ENCODE measurements at places on chromosomes 7 and 10.
A peak's percentile ranks its signal among the peaks of the same experiment; 100 is the strongest.

- DNase-seq, result no peak
Measured at GRCh38 chr7:5532536-5533335, 109.1 kb upstream of the TNRC18 start.

- DNase-seq, result no peak
Measured at GRCh38 chr7:22082553-22082885, 136.8 kb upstream of the CDCA7L start.

DNA sequence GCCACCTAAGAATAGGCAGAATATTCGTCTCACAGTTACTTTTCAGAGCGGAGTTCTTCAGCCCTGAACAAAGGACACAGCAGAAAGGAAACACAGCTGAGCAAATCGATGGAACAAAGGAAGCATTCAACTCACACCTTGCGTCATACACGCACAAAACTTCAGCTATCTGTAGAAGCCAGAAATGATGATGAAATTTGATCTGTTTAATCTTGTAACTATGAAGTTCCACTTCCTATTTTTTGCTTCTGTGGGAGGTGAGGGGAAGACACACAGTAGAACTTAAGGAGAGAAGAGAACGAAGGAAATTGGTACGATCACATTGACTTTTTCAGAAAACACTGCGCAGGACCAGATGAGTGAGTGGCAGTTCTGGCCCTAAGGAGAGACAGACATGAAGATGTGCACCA is 26.2 kb downstream of the FAM171A1 start:
- peak; percentile 72 for DNase-seq

DNA sequence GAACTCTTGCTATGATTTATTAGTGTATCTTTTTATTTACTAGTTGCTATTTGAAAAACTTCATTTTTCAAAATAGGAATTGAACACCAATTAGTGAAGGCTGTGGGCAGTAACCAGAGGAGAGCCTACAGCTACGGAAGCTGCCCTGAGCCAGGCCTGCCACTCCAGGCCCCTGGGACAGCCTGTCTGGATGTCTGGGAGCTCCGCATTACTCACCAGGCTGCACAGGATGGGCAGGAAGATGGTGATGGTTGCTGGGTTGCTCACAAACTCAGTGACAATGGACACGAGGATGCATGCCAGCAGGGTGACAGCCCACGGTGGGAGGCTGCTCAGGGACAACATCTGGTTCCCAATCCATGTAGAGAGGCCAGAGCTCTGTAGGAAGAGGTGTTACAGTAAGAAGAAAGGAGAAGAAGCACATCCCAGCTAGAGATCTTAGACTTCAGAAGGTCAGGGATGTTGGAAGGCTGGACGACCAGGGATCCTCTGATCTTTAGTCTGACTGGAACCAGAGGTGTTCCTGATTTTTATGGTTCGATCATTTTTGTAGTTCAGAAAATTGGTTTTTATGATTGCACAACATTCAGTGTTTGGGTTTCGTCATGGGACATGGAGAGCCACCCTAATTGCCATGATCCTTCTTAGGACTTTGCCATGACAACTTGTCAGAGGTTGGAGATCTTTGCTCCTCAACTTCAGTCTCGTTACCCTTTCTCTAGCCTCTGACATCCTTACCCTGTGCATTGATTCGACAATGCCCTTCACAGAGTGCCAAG is 23.2 kb downstream of the STMP1 start:
- DNase-seq, result no peak

GRCh38 chr7:21338728-21339164 is 89.1 kb upstream of the SP4 start:
- no peak for DNase-seq

GRCh38 chr7:116271963-116272886 is 61.9 kb downstream of the TES start:
- peak; percentile 33 for DNase-seq

GRCh38 chr7:47896809-47897423 is 51.4 kb downstream of the PKD1L1 start:
- DNase-seq, result no peak

DNA sequence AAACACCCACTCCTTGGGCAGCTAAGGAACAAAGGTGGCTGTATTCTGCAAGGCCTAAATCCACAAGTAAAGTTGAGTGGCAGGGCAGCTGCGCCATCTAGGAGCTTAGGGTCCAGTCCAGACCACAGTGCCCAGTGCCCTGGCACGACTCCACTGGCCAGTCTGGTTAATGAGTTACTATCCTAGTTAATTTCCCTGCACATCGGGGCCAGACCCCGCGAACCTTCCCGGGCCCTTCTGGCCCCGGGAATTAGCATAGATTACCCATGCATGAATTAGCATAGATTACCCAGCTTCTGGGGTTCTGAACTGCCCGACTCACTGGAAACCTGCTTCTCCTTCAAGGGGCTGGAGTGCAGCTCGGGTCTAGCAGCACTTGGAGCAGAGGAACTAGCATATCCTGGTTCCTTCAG is 3.2 kb upstream of the EMX2 start:
- no peak for DNase-seq

- DNase-seq, result peak; percentile 72
Measured at GRCh38 chr10:80471715-80472233, 17.7 kb downstream of the TSPAN14 start.

DNA sequence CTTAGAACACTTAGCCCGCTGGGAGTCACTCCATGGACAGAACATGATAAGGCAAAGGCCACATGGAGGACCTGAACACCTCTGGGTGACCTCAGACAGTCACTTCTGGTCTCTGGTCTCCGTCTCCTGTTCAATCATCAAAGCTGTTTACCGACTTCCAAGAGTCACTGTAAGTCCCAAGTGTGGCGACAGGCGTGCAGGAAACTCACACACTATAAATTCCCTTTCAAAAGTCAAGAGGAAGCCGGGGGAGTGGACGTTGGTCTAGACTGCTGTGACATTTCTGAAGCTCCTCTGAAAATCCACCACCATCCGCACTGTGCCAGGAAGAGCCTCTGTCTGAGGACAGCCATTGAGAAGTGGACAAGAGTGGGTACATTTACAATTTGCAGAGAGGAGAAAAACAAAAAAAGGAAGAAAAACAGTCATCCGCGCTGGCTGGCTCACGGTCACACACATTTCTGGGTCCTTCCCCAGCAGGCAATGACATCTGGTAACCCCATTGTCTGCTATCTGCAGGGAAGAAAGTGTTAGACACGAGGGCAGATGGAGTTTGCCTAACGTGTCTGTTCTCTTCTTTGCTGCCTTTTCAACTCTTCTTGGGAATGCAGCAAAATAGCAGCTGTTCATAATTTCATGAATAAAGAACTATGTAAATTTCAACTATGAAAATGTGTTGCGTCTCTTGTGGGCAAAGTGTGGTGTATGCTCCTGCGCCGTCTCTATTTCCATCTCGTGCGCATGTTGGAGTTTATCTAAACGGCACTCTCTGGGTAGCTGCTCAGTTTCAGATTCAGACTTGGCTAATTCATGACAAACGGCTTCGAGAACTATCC is 32.9 kb upstream of the CUX1 start:
- DNase-seq, result no peak

DNA sequence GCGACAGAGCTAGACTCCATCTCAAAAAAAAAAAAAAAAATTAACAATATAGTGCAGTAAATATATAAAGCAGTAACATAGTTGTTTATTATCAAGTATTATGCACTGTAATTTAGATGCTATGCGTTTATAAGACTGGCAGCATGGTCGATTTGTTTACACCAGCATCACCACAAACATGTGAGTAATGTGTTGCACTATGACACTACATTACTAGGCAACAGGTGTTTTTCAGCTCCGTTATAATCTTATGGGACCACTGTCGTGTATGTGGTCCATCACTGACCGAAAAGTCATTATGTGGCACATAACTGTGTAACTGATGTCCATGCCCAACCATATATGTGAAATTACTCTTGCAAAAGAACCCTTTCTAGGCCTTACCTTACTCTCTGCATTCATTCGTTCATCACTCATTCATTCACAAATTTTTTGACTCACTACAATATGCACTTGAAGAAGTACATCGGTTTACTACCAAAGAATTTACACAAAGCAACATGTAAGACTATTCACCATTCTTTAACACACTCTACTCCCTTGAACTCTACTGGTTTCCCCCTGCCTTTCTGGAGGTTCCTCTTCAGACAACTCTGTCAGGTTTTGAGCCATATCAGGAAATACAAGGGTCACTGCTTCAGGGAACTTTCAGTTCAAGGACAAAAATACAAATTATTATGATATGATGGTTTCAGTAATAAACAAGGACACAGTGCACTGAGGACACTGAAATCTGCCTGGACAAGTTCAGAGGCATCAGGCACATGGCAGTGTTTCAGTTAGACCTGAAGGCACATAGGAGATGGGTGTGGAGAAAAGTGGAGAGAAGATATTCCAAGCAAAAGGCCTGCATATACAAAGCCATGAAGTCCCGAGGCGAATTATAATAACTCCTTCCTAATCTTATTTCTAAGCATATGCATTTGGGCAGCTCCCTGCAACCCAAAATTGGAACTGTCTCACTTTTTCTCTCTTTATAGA is 17.4 kb downstream of the ITGB1 start:
- DNase-seq, result no peak

All from SW480 (cell line).